ENCODE measurements at places on chromosomes 7 and 10. TPM values are rescaled to one million over a fixed set of nuclear protein-coding genes. Genes with fewer than 3 reads are reported as not detected.

DNA sequence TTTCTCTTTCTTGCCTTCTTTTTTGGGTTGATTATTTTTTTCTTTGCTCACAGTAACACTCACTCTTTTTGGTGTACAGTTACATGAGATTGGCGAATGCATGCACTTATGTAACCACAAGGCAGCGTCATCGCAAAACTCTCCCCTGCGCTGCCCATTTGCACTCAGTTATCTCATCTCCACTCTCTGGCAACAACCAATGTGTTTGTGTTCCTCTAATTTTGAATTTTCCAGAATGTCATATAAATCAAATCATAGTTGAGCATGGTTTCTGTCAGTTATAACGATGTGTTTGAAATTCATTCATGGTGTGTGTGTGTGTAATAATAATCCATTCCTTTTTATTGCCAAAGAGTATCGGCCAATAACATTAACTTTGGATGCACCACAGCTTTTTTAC lies 23.0 kb upstream of the IGFBP3 start:
- no peak for DNase-seq
- no peaks in the 10 kb centered on the region for H3K36me3 ChIP-seq
- no peak overlapping the region for H3K4me3 ChIP-seq
- H3K27me3 ChIP-seq = no peaks in the 10 kb centered on the region
- H3K27ac ChIP-seq = no peak overlapping the region

DNA sequence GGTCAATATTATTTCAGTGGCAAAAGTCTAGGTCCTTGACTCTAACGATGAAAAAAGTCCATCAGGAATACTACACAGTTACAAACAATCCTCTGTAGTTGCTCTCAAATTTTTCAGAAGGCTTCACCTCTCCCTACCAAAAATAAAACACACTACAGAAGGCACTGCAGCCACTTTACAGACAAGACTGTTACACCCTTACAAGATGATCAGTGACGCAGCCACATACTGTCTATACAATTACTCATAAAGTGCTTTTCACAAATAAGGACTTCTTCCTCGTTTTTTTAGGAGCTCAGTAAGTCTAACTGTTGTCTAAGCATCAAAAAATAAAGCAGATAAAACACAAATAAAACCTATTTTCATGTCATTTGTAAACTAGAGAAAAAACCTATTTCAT lies 27.1 kb downstream of the NDUFB2 start:
- no peak overlapping the region for H3K4me3 ChIP-seq
- H3K4me1 ChIP-seq = peaks cover 5% of the 10 kb centered on the region
- H3K27ac ChIP-seq = no peak overlapping the region
- no peak for DNase-seq
- H3K27me3 ChIP-seq = no peaks in the 10 kb centered on the region

DNA sequence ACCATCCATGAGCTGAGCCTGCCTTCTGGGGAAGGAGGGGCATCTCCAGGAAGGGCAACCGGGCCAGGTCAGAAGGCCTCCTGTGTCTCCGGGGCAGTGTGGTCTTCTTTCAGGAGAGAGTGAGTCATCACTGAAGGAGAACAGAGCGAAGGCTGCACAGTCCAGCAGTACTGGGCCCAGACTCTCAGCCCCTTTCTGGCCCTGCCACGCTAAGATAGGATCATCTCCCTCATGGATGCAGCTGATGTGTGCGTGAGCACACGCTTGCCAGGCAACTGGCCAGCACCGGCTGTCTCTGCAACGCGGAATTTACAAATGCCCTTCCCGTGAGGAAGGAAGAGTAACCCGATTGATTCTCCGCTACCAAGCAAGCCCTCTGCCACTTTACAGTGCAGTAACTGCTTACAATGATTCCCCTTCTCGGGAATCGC lies 328.2 kb downstream of the TNS3 start:
- H3K27me3 ChIP-seq = no peaks in the 10 kb centered on the region
- H3K36me3 ChIP-seq = no peaks in the 10 kb centered on the region
- H3K4me3 ChIP-seq = peak overlapping the region; percentile 44
- peaks cover 17% of the 10 kb centered on the region for H3K4me1 ChIP-seq

- H3K27me3 ChIP-seq = peaks cover 4% of the 10 kb centered on the region
- H3K27ac ChIP-seq = no peak overlapping the region
- no peaks in the 10 kb centered on the region for H3K36me3 ChIP-seq
- no peaks in the 10 kb centered on the region for H3K4me1 ChIP-seq
Measured at GRCh38 chr7:87689374-87689773, 61.2 kb downstream of the RUNDC3B start.

GRCh38 chr7:37419496-37419895 lies 29.2 kb downstream of the ELMO1 start:
- no peak for DNase-seq
- no peaks in the 10 kb centered on the region for H3K4me1 ChIP-seq
- H3K4me3 ChIP-seq = no peak overlapping the region
- H3K27ac ChIP-seq = no peak overlapping the region
- H3K27me3 ChIP-seq = peaks cover 3% of the 10 kb centered on the region

The DOCK4 gene
- 1.5 TPM for total RNA-seq

The ZNF277 gene
- 20.6 TPM for total RNA-seq

DNA sequence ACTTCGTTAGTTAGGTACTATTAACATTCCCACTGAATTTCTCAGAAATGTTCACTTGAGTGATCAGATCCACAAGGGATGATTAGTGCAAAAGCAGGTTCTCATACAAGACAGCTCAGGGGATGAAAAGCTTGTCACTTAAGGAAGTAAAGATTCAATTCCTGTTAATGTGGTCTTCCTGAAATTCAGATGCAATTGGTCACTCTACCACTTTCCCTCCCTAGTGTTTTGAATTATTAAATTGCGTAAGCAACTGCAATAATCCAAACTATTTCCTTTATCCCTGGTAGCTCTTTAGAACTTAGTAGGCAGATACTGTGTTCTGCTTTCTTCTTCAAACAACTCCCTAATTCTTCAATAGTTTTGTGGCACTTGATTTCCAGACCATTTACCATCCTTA lies 121.4 kb downstream of the MAGI2 start:
- H3K27me3 ChIP-seq = no peaks in the 10 kb centered on the region
- no peak overlapping the region for H3K4me3 ChIP-seq
- no peaks in the 10 kb centered on the region for H3K36me3 ChIP-seq
- no peaks in the 10 kb centered on the region for H3K4me1 ChIP-seq

DNA sequence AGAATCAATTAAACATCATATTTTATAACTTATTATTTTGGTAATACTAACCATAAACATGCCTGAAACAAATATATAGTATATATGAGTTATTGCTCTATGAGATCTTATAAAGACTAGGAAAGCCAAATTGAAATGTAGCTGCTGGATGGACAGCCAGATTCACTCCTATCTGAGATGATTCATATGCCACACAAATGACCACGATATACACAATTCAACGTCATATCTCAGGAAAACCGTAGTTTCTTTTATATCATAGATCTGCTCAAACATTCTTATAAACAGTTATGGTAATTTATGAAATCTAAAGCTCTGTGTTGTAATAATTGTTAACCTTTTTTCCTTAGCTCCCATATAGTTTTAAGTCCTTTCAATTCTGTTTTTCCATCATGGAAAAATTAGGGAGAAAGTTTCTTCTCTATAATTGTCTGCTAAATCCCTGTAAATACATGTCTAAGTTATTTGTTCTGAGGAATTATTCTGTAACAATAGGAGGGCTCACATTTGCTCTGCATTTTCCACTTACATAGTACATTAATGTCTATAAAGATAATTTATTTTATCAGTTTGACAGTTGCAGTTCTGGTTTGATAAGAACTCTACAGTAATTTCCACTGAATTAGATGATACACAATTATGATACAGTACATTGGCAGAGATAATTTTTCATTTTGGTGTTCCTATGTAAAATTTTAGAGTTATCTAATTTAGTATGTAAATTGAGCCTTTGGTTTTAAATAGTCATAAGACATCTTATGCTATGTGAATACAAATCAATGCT lies 42.7 kb downstream of the GNAT3 start:
- no peak for DNase-seq
- H3K4me3 ChIP-seq = no peak overlapping the region
- H3K27ac ChIP-seq = no peak overlapping the region

GRCh38 chr7:147078312-147078711 lies 961.7 kb downstream of the CNTNAP2 start:
- no peaks in the 10 kb centered on the region for H3K4me1 ChIP-seq
- no peak overlapping the region for H3K4me3 ChIP-seq
- H3K27me3 ChIP-seq = no peaks in the 10 kb centered on the region
- H3K27ac ChIP-seq = no peak overlapping the region
- no peaks in the 10 kb centered on the region for H3K36me3 ChIP-seq
- no peak for DNase-seq

The DGKI gene
- total RNA-seq = 1.6 TPM

DNA sequence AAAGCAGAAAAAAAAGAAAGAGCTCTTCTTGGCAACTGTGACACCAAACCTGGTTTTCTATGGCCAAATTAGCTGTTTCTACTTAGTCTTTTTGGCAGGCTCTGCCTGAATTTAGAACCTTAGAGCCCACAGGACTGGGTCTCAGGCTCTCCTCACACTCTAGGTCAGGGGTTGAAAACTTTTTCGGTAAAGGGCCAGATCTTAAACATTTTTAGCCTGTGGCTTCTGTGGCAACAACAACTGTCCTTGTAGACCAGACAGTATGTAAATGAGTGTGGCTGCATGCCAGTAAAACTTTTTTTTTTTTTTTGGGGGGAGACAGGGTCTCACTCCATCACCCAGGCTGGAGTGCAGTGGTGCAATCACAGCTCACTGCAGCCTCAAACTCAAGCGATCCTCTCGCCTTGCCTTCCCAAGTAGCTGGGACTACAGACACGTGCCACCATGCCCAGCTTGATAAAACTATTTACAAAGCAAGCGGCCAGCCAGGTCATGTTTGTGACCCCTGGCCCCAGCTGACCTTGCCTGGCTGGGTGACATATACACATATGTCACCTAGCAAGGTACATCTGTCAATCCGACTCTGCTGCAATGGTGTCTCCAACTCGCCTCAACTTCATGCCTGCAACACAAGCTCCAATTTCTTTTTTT lies 17.4 kb downstream of the KPNA7 start:
- H3K4me3 ChIP-seq = no peak overlapping the region
- no peaks in the 10 kb centered on the region for H3K36me3 ChIP-seq
- H3K27me3 ChIP-seq = no peaks in the 10 kb centered on the region
- no peak for DNase-seq
- no peak overlapping the region for H3K27ac ChIP-seq
- peaks cover 14% of the 10 kb centered on the region for H3K4me1 ChIP-seq
